ENCODE measurements at places on chromosomes 1 and 21.

- DNase-seq, result no peak
These were observed 622 bp upstream of the APOA2 start for GRCh38 chr1:161223805-161224694.

DNA sequence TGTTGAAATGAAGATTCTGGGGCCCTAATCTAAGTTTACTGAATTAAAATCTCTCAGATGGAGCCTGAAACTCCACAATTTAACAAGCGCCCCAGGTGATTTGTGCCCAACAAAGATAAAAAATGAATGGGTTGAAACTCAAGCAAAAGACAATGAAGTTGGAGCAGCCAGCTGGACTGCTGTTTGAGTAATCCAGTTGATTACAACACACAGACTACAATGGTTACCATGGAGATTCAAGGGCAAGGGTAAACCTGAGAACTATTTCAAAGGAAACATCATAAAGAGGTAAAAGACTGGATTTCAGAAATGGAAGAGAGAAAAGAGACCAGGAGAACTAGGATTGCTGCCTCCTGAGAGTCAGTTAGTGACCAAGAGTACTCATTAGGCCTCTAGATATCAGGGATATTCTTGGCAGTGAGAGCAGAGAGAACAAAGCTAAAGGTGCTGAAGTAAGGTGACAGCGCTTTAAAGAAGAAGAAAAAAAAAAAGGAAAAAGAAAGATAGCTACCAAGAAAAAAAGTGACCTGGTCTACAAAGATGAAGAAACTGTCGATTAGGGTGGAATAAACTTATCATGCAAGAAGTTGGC, 44.5 kb downstream of the LRRC53 start:
- DNase-seq, result no peak

GRCh38 chr1:16258591-16259135, 21.7 kb upstream of the CPLANE2 start:
- DNase-seq, result no peak

- DNase-seq, result no peak
These were observed 431.1 kb downstream of the LRRIQ3 start for GRCh38 chr1:73766786-73767348.

DNA sequence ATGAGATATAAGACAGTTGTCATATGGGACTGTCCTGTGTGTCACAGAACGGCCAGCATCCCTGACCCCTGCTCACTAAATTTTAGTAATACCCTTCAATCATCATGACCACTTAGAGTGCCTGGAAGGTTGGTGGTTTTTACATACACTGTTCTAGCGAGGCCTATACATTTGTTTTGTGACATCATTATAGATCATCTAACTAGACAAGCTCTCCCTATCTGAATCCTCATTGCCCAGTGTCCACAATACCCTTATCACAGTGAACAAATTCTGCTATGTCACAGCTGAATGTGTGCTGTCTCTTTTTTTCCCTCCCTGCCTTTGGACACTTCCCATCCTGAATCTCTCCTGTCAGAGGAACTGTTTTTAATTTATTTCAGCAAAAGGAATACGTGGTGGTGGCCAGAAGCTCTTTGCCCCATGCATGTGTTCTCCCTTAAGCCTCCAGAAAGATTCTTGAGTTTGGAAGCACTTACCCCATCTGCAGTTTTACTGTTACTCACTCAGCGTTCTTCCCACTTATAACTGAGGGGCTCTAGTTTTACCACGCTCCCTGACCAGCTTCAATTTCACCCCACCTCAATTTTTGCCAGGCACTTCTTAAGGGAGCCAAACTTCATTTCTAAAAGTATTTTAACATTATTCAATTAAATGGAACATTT, 70.3 kb downstream of the OLFML2B start:
- no peak for DNase-seq

GRCh38 chr21:24939291-24939690, 668.0 kb downstream of the MRPL39 start:
- no peak for DNase-seq

- DNase-seq, result no peak
These were observed 18.2 kb upstream of the RUNX3 start for GRCh38 chr1:24948079-24948827.

- no peak for DNase-seq
These were observed 123.8 kb upstream of the PRDX6 start for GRCh38 chr1:173353350-173353749.

DNA sequence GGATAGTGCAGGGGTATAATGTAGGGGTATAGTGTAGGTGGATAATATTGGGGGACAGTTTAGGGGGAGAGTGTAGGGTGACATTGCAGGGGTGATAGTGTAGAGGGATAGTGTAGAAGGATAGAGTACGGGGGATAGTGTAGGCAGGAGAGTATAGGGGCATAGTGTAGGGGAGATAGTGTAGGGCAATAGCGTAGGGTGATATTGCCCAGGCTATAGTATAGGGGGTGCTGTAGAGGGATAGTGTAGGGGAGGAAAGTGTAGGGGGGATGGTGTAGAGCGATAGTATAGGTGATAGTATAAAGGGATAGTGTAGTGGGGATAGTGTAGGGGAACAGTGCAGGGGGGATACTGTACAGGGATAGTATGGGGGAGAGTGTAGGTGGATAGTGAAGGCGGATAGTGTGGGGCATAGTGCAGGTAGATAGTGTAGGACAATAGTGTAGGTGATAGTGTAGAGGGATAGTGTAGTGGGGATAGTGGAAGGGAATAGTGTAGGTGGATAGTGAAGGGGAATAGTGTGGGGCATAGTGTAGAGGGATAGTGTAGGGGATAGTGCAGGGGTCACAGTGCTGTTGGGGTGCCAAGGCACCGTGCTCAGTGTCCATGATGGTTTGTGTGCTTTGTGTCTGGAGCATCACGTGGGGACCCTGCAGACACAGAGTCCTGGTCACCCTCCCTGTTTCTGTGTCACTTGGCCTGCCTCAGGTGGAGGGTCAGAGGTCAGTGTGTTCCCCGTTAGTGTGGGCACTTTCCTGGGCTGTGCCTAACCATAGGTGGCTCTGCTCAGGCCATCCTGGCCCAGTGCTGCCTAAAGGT, 10.5 kb upstream of the ARF1 start:
- DNase-seq, result no peak

- DNase-seq, result no peak
These were observed 285.1 kb downstream of the RYR2 start for GRCh38 chr1:237327061-237327460.

DNA sequence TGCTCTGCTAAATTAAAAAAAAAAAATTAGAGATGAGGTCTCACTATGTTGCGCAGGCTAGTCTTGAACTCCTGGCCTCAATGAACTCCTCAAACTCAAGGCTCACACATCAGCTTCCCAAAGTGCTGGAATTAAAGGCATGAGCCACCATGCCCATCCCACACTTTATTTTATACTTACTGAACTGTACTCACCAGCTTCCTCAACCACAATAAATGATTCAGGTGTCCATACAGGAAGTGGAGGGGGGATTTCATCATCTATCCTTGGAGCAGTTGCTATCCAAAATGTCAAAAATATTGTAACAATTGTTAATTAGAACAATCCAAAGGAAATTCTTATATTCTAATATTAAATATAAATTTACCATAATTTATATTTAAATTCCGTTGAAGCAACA, 22.4 kb upstream of the RSBN1 start:
- no peak for DNase-seq

- no peak for DNase-seq
These were observed 194.0 kb upstream of the SGIP1 start for GRCh38 chr1:66339944-66340343.

DNA sequence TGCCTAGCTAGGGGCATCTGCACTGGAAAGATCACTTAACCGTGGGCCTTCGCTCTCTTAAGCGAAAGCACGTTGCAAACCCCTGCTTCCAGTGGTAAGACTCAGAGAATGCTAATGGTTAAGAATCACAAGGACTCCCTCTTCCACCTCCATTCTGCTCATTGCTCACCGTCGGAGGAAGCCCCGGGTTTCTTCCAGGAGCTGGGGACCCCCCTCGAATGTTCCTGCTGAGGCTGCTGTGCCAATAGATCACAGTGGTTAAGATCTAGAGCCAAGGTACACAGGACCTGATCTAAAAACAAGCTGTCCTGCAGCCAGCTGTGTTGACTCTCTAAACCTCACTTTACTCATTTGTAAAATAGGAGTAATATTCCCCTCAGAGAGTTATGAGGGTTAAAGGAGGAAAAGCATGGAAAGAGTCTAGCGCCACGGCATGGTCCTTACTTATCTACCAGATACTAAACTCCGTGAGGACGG, 765 bp downstream of the VAMP3 start:
- no peak for DNase-seq

DNA sequence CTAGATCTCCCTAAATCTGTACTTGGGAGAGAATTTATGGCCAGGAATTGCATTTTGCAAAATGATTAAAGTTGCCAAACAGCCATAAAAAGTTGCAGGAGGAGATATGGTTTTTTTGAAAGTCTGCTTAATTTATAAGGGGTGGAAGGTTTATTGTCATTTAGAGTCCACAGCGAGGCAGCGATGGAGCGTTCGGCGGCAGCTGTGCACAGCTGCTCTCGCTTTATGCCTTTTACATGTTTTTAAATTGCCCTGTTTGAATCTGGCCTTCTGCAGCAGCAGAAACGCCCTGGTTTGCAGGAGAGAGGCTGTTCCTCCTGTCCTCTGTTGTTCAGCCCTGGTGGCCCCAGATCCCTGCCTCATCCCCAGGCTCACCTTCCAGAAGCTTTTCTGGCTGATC, 144.9 kb upstream of the POU3F1 start:
- no peak for DNase-seq

DNA sequence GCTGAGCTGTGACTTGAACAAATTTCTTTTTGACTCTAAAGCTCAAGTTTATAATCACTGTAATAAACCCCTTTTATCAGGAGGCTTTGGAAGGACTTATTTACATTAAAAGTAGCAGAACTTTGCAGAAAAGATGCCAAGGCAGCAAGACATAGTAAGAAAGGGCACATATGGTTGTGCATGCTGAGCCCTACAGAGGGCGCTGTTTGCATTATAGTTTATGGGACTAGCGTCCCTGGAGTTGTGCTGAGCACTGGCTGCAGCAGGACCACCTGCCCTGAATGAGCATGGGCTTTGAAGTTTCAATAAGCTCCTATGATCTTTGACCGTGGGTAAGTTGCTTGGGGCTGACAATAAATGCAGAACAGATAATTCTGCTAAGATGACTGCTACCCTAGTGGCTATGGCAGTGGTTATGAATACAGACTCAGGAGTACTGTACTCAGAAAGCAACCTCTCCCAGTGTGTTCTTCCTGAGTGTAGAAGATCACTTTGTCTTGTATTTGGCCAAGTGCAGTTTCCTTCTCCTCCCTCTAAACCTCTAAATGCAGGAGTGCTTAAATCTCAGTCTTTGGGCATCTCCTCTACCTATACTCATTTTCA, 45.4 kb upstream of the USP1 start:
- peak; percentile 30 for DNase-seq

DNA sequence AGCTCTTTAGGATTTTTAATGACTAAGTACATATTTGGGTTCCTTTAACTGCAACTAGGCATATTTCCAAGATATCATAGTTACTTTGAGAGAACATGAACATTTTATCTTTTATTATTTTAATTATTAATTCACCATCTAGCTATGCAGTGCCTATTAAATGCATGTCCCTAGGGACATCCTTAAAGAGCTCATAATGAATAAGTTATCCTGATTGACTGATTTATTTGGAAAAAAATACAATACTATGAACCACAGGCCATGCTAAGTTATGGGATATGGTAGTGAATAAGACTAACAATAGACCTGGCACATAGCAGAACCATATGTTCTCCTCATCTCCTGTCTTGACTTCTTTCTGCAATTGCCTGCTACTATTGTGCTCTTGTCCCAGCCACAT, 16.4 kb upstream of the C1orf105 start:
- no peak for DNase-seq

DNA sequence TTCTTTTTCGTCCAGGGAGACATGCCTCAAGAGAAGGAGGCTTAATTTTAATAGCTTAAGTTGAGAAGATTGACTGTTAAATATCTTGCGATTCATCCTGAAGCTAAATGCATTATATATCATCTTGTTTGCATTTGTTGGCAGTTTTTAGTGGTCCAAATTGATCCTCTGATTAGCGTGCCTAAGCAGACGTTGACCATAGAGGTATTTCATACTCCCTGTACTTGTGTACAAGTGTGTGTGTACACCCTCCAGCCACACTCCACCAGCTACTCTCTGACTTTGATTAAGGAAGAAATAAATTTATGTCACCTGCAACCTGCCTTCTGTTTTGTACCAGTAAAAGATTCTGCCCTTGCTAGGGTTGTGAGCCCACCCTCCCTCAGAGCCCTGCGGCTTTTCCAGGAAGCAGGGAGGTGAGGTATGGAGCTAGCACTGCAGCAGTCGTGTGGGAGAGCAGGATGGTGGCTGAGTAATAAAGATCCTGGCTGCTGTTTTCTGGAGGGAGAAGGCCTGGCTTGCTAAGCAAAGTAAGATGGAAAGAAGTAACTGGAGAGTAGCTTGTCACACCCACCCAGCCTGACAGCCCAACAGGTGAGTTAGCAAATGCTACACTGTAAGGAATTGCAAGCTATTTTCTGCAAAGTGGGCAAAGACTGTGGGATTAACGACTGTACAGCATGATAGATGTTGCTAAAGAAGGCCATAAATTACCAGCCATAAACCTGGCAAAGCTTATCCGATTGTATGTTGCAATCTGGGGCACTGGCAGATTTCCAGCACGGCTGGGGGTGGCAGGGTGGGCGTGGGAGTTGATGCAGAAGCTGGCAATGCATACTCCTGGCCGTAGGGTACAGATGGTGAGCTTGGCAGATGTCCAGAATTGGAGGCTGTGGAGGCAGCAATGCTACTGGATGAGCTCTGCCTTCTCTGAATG, 170.2 kb downstream of the TNR start:
- DNase-seq, result no peak

All from germinal center (tissue), 1 donor.